Stimulated activated CD4-positive, alpha-beta T cell treated with anti-CD3 and anti-CD28 coated beads, Interleukin-12 subunit alpha, Interleukin-12 subunit beta, amount 100 ng/mL, for 4 hours (primary cell): ENCODE measurements at places on chromosomes 7 and 10.
A peak's percentile ranks its signal among the peaks of the same experiment; 100 is the strongest.

GRCh38 chr7:116195451-116195850, 14.9 kb upstream of the TES start:
- DNase-seq, result no peak

GRCh38 chr7:1223196-1223981, 9.3 kb upstream of the UNCX start:
- DNase-seq, result no peak

- peak; percentile 45 for DNase-seq
These were observed 1.5 kb upstream of the SKIDA1 start for GRCh38 chr10:21526860-21527597.

- no peak for DNase-seq
These were observed 6.9 kb downstream of the COMTD1 start for GRCh38 chr10:75228834-75229233.

- DNase-seq, result no peak
These were observed 27.4 kb upstream of the HSPA12A start for GRCh38 chr10:116769791-116770190.

- peak; percentile 61 for DNase-seq
These were observed 122.7 kb upstream of the PRSS1 start for GRCh38 chr7:142626420-142627035.

DNA sequence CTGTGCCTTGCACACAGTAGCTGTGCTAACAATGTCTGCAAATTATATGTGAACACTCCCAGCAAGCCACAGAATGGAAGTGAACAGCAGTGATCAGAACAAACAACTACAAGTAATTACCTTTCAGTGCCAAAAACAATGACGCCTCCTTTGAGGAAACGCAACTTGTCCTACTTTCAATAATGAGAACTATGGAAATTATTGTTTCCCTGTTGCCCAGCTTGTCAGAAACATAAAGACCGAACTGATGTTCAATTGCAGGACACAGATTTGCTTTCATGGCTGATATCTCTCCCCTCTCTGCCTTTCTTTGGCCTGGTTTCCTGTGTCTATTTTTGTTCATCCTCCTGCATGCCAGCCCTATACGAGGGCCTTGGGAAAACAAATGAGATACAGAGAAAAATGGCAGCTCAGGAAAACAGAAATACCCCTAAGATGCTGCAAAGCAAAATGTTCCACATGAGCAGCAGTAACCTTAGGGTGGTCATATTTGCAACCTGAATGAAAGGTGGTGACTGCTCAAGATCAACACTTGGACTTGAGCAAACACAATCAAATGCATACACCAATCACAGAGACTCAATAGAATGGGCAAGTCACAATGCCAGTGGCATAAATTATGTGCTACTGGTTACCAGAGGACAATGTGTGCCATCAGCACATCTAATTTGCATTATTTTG, 26.8 kb downstream of the COBL start:
- no peak for DNase-seq

GRCh38 chr7:2623698-2624014, 8.1 kb upstream of the TTYH3 start:
- no peak for DNase-seq

- no peak for DNase-seq
These were observed 35.5 kb downstream of the ENTPD1 start for GRCh38 chr10:95791425-95791979.

DNA sequence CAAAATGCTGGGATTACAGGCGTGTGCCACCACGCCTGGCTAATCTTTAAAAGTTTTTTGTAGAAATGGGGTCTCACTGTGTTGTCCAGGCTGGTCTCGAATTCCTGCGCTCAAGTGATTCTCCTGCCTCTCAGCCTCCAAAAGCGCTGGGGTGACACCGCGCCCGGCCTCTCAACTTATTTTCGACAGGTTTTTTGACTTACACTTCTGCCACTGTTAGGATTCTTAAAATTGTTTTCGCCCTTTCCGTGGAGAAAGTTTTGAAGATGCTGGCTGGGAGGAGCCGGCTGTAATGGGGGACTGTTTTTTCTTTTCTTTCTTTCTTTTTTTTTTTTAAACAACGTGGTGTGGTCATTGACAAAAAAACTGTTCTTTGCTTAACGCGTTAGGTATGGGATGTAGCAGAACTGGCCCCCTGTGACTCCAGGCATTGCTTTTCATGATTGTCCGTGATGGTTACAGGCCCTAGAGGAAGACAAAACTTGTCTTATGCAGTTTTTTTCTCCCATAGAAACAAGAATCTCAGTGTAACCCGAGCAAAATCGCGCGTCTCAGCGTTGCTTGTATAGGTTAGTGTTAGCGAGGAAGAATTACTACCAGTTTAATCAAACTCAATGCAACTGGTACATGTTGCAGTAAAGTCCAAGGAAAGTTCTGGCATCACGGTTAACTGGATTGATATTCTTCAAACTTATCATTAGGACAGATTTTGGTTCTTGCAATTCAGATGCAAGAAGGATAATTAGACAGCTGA, 72.2 kb downstream of the DAGLB start:
- peak; percentile 9 for DNase-seq

DNA sequence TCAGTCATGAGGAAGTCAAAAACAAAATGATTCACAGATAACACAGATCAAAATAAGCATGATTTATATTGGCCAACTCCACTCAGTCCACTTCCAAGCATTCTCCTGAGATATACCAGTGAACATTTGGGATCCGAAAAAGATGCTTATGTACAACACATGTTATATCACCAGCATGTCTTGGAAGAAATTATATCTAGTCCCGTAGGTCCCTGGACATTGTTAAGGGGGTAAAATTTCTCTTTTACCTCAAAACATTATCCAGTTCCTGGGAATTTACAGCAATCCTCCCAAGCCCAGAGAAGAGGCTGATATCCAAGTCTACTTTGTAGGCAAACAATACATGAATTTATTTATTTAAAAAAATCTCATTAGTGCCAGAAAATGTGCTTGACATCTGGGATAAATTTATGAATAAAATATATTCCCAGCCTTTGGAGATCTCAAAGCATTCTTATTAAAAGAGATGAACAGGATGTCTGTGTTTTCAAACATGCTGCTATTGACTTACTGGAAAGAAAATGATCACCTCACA, 582.2 kb upstream of the ZWINT start:
- no peak for DNase-seq

DNA sequence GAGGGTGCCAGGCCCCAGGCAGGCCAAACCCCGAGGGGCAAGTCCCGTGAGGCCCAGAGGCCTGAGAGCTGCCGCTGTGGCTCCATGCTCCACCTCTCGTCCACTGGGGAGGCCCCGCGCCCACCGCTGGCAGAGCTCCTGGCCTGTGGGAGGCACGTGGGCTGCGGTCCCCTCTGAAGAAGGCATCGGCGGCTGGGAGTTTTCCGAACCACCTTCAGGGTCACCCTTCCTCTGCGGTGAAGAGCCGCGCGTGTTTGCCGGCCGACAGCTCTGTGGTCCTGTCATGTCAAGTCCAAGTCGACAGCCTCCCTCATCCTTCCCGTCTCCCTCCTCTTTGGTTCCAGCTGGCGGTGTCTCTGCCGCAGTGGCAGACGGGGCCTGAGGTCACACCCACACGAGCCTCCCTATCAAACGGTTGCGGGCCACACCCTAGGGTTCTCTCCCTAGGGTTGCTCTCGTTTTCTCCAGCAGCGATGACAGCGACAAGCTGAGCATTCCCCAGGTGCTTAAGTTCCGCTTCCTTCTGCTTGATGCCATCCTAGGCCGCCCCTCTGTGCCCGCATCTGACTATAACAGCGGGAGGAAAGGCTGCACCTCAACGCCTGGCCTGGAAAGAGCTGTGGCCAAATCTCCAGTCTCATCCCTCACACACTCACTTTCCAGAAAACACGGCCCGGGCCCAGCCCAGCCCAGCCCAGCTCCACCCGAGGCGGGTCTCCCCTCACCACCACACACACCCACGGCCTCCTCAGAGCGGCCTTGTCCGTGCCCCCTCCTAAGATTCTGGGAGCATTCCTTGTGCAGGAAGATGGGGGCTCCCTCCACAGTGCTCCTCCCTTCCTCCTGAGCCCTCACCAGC, 185.0 kb downstream of the ELFN1 start:
- no peak for DNase-seq

- no peak for DNase-seq
These were observed 1.4 kb downstream of the CPA1 start for GRCh38 chr7:130381468-130382312.

- no peak for DNase-seq
These were observed 16.4 kb upstream of the SNX10 start for GRCh38 chr7:26275213-26275612.

- no peak for DNase-seq
These were observed 68.1 kb downstream of the SVOPL start for GRCh38 chr7:138632826-138633602.

GRCh38 chr10:112299456-112299855, 16.3 kb downstream of the TECTB start:
- DNase-seq, result no peak

DNA sequence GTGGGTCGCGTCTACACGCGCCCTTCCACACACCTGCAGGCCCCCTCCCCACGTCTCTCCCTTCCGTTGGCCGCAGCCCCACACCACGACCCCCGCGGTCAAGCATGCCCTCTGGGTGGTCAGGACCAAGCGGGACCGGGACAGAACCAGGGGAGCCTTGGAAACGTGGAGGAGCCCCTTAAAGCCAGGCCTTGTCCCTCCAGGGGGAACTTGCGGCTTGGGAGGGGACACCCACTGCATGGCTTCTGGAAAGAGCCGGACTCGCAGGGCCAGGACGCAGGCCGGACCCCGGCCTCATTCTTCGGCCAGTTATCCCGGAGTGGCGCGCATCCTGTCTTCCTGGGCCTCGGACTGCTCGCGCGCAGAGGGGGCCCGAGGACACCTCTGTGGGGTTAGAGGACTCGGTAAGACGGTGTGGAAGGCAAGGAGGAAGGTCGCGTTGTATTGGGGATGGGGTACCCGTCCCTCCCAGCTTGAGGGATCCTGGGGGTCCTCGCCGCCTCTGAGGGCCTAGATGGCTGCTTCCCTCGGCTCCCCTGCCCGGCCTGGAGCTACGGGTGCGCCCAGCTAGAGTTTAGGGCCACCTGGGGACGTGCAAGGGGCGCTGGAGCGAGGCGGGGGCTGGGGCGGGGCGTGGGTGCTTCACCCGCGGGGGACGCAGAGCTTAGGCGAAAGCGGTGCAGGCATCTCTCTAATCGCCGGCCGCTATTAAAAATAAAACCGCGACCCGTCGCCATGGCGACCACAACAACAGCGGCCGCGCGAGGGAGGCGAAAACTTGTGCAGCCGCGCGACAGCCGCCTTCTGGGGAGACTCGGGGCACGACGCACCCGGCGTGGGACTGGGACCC, 1.8 kb upstream of the PDGFA start:
- no peak for DNase-seq

GRCh38 chr10:33208166-33208565, 126.3 kb downstream of the NRP1 start:
- no peak for DNase-seq

DNA sequence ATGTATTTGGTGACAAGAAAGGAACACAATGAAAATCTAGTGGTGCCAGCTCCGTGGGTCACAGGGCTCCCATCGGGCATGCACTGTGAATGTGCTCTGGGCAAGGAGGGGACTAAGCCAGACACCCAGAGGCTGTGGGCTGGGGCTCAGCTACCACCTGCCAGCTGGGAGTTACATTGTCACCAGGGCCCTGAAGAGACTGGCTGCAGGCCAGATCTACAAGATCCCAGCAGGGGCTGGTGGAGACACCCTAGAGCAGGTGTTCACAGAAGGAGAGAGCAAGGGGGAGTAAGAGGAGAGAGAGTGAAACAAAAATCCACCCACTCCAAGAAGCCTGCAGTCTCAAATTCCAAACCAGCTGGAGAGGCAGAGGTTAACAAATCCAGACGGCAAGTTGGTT, 116.6 kb upstream of the ADCY1 start:
- no peak for DNase-seq

DNA sequence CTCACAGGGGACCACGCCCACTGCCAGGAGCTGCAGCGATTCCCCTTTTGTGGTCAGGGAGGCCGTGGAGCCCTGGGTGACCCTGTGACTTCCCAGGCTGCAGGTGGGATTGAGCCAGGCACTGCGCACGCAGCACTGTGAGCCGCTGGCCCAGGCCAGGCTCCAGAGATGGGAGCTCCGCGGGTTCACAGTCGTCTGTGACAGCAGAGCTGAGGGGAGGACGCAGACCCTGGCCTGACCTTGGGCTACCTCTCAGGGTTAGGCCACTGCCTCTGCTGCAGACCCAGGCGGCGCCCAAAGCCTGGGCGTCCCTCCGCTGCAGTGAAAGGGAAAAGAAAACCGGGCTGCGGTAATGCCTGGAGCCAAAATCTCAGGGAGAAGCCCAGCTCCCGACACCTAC, 107.5 kb upstream of the GPR26 start:
- DNase-seq, result no peak

- DNase-seq, result no peak
These were observed 112.3 kb downstream of the LHPP start for GRCh38 chr10:124573726-124574455.

GRCh38 chr10:104321725-104322415, 16.4 kb downstream of the ITPRIP start:
- DNase-seq, result no peak

- peak; percentile 66 for DNase-seq
These were observed 3.3 kb upstream of the SHH start for GRCh38 chr7:155815332-155816191.

GRCh38 chr10:7560519-7560918, 106.2 kb downstream of the ITIH5 start:
- DNase-seq, result no peak

DNA sequence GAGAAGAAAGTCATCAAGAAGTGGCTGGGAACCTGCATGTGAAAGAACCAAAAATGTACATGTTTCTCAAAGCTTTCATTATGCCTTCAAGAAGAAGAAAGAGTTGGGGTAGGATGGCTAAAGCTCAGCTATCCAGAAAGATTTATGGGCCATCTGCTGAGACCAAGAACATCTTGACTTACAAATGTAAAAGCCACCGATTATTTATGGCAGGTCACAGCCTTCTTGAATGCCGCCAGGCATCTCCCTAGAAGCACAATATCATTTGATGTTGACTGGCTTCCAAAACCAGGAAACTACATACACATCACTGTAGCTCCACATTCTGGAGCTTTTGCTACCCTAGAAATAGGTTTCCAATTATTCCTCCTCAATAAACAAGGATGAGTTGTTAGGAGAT, 254.2 kb upstream of the AOAH start:
- no peak for DNase-seq

DNA sequence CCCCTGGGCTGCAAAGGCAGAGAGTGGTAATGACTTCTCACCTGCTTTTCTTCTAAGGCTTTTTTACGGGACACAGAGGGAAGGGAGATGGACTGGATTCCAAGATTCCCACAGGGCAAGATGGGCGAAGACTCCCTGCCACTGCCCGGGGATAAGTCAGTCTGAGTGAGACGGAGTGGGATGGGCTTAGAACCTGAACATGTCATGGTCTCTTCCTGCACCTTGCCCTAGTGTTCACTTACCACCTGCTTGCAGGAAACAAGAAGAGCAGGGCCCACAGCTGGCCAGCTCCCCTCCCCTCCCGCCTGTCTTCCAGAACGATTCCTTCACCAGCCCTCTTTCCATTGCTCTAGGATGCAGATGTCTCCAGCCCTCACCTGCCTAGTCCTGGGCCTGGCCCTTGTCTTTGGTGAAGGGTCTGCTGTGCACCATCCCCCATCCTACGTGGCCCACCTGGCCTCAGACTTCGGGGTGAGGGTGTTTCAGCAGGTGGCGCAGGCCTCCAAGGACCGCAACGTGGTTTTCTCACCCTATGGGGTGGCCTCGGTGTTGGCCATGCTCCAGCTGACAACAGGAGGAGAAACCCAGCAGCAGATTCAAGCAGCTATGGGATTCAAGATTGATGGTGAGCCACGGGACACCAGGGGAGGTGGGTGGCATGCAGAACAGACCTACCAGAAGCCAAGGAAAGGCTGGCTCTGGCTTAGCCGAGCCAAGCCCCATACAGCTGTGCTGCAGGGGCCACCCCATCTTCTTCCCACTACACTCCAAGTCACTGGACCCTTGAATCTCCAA, 1.3 kb downstream of the SERPINE1 start:
- no peak for DNase-seq

- no peak for DNase-seq
These were observed 17.4 kb downstream of the CALML5 start for GRCh38 chr10:5482016-5482415.
